ENCODE measurements at places on chromosomes 16 and 17.

GRCh38 chr17:64107500-64108236 is 22.3 kb downstream of the ERN1 start:
- peak; percentile 26 for DNase-seq

GRCh38 chr17:66268247-66268927 is 34.0 kb upstream of the PRKCA start:
- DNase-seq = no peak

GRCh38 chr16:68526143-68526781 is 12.8 kb upstream of the ZFP90 start:
- no peak for DNase-seq

GRCh38 chr17:17134051-17134956 is 71.8 kb downstream of the PLD6 start:
- DNase-seq = no peak

DNA sequence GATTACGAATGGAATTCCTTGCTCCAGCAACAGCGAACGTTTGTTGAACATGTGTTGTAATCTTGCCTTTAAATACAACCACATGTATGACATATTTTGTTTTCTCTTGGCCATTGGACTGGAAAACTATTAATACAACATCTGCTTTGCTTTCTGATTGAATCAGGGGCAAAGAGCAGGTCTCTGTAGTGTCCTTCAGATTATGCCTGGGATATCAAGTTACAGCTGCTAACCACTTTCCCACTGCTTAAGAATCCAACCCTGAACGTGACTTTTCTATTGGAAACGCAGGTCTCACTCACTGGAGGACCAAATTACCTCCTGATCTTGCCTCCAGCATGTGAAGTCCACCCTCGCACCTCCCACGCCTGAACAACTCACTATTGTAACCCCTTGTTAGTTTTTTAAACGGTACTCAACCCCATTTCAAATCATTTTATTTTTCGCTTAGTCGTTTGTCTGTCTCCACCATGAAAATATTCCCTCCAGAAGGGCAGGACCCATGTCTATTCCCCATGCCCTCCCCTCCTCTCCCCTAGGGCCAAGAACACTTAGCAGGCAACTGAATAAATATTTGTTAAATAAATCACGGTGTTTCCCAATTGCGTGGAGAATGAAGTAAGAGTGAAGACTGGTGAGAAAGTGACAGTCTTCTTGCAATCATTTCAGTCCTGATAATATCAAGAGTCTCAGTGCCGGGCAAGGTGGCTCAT is 57.4 kb upstream of the MRTFB start:
- peak; percentile 51 for DNase-seq

DNA sequence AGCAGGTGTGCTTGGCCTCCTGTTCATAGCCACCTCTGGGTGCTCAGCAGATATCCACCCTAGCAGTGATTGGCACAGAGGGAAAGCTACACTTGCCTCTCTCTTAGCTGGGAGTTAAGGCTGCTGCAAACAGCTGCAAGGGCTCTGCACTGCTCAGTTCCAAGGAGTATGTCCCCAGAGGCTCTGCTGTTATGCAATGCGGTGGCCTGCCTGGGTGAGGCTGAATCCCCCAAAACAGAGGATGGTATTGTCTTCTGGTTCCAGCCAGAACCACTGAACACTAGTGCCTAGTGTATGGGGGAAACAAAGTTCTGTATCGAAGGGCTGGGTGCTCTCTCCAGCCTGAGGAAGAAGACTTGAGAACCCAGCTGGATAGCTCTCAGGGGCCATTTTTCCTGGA is 16.8 kb downstream of the TMEM94 start:
- DNase-seq = no peak

DNA sequence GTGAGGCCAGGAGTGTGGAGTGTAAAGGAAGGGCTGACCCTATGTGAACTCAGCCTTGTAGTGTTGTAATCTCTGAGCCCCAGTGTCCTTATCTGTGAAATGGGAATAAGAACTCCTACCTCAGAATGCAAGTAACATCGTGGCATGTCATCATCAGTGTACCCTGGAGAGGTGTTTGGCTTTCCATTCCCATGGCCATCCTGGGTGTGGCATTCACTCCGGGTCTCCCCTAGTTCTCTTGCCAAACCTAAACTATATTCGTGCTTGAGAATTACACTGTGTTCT is 1.9 kb downstream of the NXPH3 start:
- DNase-seq = no peak

All from NCI-H1092 treated with DMSO at 0.1 percent for 48 hours (cell line).